ENCODE measurements at places on chromosomes 2 and 18.

DNA sequence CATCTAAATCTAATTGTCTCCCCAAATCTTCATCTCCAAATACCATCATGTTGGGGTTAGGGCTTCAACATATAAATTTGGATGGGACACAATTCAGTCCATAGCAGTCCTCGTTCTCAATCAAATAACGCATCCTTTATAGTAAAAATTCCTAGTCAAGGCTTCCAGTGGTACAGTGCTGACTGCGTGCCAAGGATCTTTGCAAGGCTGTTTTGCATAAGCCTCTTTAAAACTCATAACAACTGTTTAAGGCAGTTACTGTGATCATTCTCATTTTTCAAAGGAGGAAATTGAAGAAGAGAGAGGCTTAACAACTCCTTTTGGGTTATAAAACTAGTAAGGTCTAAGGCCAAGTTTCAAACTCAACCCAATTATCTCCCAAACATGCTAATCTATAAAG lies 666.9 kb downstream of the NYAP2 start:
- H3K4me3 ChIP-seq, result no peak overlapping the region
- no peak for DNase-seq
- H3K4me1 ChIP-seq, result no peaks in the 10 kb centered on the region
- H3K27me3 ChIP-seq, result no peaks in the 10 kb centered on the region
- no peak overlapping the region for H3K27ac ChIP-seq

DNA sequence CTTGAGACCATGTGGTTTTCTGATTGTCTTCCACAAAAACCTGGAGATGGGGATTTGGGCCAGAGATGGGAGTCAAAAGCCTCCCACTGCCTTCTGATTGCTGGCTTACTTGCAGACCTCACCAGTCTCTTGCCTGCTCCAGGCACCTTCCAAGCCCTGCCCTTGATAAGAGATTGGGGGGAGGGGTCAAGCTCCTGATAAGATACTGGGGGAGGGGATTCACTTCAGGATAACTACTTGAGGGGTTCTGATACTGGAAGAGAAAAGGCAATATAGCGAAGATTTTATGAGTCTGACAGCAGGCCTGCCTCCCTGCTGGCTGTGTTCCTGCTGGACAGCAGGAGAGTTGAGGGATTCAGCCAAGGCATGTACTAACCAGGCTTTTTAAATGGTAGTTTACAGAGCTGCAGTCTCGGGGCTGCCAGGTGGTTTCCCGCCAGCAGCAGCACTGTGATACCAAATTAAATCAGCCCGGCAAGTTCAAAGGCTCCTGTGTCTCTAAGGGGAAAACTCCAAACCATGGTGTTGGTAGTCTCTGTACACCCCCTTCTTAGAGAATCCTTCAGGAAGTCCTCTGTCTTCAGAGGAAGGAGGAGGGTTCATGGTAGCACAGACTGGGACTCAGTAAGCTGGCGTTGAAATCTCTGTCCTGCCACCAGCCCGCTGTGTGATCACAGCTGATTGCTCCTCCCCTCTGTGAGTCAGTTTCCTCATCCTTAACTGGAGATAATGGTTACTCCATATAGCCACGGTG lies 58.3 kb downstream of the FBXO36 start:
- H3K27me3 ChIP-seq, result no peaks in the 10 kb centered on the region
- DNase-seq, result no peak
- no peaks in the 10 kb centered on the region for H3K4me1 ChIP-seq
- no peak overlapping the region for H3K27ac ChIP-seq
- H3K4me3 ChIP-seq, result no peak overlapping the region

- DNase-seq, result peak; percentile 56
- peaks cover 16% of the 10 kb centered on the region for H3K4me1 ChIP-seq
- H3K27ac ChIP-seq, result no peak overlapping the region
- H3K36me3 ChIP-seq, result no peaks in the 10 kb centered on the region
Measured at GRCh38 chr2:12587729-12588522, 128.8 kb upstream of the TRIB2 start.

GRCh38 chr2:51153236-51153635 lies 121.3 kb upstream of the NRXN1 start:
- H3K27ac ChIP-seq, result no peak overlapping the region
- H3K4me3 ChIP-seq, result no peak overlapping the region
- H3K4me1 ChIP-seq, result no peaks in the 10 kb centered on the region
- no peak for DNase-seq
- no peaks in the 10 kb centered on the region for H3K36me3 ChIP-seq
- H3K27me3 ChIP-seq, result no peaks in the 10 kb centered on the region

DNA sequence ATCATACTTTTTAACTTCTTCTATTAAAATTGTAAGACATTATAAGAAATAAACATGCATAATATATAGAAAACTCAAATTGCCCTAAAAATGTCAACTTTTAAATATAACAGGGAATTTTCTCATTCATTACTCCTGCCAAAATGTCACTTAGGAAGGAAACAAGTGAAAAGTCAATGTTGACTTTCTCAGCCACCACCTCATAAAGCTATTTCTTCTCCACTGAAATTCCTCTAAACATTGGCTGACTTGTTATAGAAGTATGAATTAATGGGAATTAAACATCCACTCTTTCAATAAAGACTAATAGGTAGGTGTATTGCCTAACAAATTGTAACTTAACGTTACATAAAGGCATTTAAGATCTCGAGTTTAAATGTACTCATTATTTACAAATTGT lies 499.7 kb upstream of the SYT4 start:
- H3K27ac ChIP-seq, result no peak overlapping the region
- H3K4me3 ChIP-seq, result no peak overlapping the region
- no peaks in the 10 kb centered on the region for H3K36me3 ChIP-seq
- no peaks in the 10 kb centered on the region for H3K27me3 ChIP-seq
- no peaks in the 10 kb centered on the region for H3K4me1 ChIP-seq

GRCh38 chr2:159617100-159617499 lies 752 bp upstream of the BAZ2B start:
- H3K27me3 ChIP-seq, result peaks cover 13% of the 10 kb centered on the region
- H3K27ac ChIP-seq, result no peak overlapping the region
- no peak overlapping the region for H3K4me3 ChIP-seq
- DNase-seq, result no peak
- peaks cover 10% of the 10 kb centered on the region for H3K4me1 ChIP-seq

GRCh38 chr18:21073180-21073579 lies 38.4 kb downstream of the ROCK1 start:
- H3K27ac ChIP-seq, result no peak overlapping the region
- DNase-seq, result no peak
- H3K27me3 ChIP-seq, result no peaks in the 10 kb centered on the region
- H3K4me1 ChIP-seq, result peaks cover 28% of the 10 kb centered on the region
- peaks cover 2% of the 10 kb centered on the region for H3K36me3 ChIP-seq

GRCh38 chr2:63118821-63119220 lies 68.2 kb downstream of the OTX1 start:
- DNase-seq, result no peak
- no peaks in the 10 kb centered on the region for H3K4me1 ChIP-seq
- no peaks in the 10 kb centered on the region for H3K27me3 ChIP-seq
- H3K36me3 ChIP-seq, result no peaks in the 10 kb centered on the region

GRCh38 chr2:226475650-226476049 lies 324.0 kb downstream of the IRS1 start:
- DNase-seq, result no peak
- no peak overlapping the region for H3K27ac ChIP-seq
- no peaks in the 10 kb centered on the region for H3K36me3 ChIP-seq
- H3K4me3 ChIP-seq, result no peak overlapping the region

DNA sequence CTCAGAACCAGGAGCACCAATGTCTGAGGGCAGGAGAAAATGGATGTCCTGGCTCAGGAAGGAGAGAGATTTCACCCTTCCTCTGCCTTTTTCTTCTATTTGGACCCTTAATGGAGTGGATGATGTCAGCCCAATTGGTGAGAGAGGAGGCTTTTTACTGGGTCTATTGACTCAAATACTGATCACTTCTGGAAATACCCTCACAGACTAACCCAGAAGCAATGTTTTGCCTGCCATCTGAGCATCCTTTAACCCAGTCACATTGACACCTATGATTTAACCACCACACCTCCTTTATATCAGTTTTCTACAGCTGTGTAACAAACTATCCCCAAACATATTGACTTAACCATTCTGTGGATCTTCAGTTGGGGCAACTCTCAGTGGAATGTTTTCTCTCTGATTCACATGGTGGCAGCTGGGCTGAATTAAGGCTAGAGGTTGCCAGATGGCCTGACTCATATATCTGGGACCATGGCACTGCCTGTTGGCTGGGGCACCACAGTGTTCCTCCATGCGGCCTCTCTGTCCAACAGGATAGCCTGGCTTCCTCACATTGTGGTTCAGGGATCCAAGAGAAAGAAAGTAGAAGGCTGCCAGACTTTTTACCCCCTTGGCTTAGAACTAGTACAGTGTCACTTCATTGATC lies 18.2 kb upstream of the MBOAT2 start:
- no peaks in the 10 kb centered on the region for H3K36me3 ChIP-seq
- no peak overlapping the region for H3K4me3 ChIP-seq
- peaks cover 5% of the 10 kb centered on the region for H3K27me3 ChIP-seq
- no peaks in the 10 kb centered on the region for H3K4me1 ChIP-seq
- no peak overlapping the region for H3K27ac ChIP-seq

GRCh38 chr18:44637210-44638033 lies 43.3 kb upstream of the SETBP1 start:
- H3K27ac ChIP-seq, result no peak overlapping the region
- no peak for DNase-seq
- no peak overlapping the region for H3K4me3 ChIP-seq
- no peaks in the 10 kb centered on the region for H3K4me1 ChIP-seq
- no peaks in the 10 kb centered on the region for H3K36me3 ChIP-seq

DNA sequence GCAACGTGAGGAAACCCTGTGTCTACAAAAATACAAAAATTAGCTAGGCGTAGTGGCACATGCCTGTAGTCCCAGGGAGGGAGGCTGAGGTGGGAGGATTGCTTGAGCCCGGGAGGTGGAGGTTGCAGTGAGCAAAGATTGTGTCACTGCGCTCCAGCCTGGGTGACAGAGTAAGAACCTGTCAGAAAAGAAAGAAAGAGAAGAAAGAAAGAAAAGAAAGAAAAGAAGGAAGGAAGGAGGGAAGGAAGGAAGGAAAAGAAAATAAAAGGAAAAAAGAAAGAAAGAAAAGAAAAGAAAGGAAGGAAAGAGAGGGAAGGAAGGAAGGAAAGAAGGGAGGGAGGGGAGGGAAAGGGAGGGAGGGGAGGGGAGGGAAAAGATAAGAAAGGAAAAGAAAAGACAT lies 89.9 kb upstream of the HPCAL1 start:
- no peaks in the 10 kb centered on the region for H3K4me1 ChIP-seq
- no peaks in the 10 kb centered on the region for H3K27me3 ChIP-seq
- no peaks in the 10 kb centered on the region for H3K36me3 ChIP-seq
- no peak overlapping the region for H3K27ac ChIP-seq
- no peak overlapping the region for H3K4me3 ChIP-seq
- DNase-seq, result no peak

GRCh38 chr2:85899849-85900248 lies 11.1 kb upstream of the ST3GAL5 start:
- no peaks in the 10 kb centered on the region for H3K27me3 ChIP-seq
- no peak overlapping the region for H3K4me3 ChIP-seq
- DNase-seq, result no peak
- peak overlapping the region; percentile 40 for H3K27ac ChIP-seq
- H3K4me1 ChIP-seq, result peaks cover 6% of the 10 kb centered on the region
- H3K36me3 ChIP-seq, result no peaks in the 10 kb centered on the region

DNA sequence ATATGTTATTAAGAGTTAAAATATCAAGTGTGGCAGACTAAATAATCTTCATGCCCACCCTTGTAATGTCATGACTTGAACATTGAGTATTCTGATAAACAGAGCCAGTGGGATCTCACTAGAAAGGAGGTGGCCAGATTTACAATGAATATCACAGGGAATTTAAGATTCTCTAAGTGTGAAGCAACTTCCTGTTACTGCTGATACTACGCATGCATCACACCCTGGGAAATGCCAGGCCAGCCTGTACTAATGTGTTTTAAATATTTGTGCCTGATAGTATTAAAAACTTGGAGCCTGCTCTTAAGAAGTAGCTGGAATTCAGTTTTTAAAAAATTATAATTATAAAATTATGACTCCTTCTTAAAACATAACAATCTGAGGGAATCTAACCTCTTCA lies 148.3 kb downstream of the LAMA3 start:
- H3K27me3 ChIP-seq, result no peaks in the 10 kb centered on the region
- no peak for DNase-seq
- no peaks in the 10 kb centered on the region for H3K4me1 ChIP-seq
- H3K36me3 ChIP-seq, result no peaks in the 10 kb centered on the region

DNA sequence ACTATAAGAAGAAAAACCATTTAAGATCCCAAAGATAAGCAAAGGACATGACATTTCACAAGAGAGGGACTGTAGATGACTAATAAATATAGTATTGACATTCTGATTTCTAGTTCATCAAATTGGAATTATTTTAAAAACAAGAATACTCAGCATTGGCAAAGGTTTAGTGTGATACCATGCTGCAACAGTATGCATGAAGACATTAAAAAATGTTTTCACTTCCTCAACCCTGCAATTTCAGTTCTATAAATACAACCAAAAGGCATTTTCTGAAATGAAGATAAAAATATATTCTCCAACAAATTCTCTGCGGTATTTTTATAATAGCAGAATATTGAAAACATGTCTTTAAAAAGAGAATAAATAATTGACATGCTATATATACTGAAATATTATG lies 2.1 kb downstream of the C2orf81 start:
- no peak overlapping the region for H3K4me3 ChIP-seq
- DNase-seq, result no peak
- H3K27me3 ChIP-seq, result no peaks in the 10 kb centered on the region

- H3K27me3 ChIP-seq, result no peaks in the 10 kb centered on the region
- no peaks in the 10 kb centered on the region for H3K4me1 ChIP-seq
- H3K4me3 ChIP-seq, result no peak overlapping the region
- no peaks in the 10 kb centered on the region for H3K36me3 ChIP-seq
- no peak for DNase-seq
Measured at GRCh38 chr18:53883771-53884170, 340.7 kb downstream of the MBD2 start.
